ENCODE measurements at places on chromosomes 4 and X. TPM values are rescaled to one million over a fixed set of nuclear protein-coding genes. Genes with fewer than 3 reads are reported as not detected.

Gene IL2
- total RNA-seq: 1.4 TPM

Gene PRR32
- total RNA-seq: not detected

Gene UGT2B15
- total RNA-seq: not detected

DNA sequence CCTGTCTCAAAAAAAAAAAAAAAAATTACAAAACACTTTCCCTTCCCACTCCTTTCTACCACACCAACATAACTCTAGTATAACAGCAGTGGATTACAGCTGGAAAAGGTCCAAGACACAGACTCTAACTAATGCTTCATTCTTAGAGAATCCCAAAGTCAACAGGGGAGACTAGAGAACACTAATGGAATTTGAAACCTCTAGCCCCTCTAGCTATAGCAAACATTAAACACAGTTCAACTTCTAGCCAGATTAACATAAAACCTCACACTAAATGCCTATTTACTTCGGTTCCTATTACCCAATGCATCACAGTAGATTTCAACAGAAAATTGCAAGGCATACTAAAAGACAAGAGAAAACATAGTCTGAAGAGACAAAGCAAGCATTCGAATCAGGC, 10.5 kb upstream of the DHX15 start:
- no peak overlapping the region for H3K4me3 ChIP-seq
- no peak for DNase-seq
- H3K27ac ChIP-seq: no peak overlapping the region
- no peaks in the 10 kb centered on the region for H3K4me1 ChIP-seq
- peaks cover 5% of the 10 kb centered on the region for H3K36me3 ChIP-seq

DNA sequence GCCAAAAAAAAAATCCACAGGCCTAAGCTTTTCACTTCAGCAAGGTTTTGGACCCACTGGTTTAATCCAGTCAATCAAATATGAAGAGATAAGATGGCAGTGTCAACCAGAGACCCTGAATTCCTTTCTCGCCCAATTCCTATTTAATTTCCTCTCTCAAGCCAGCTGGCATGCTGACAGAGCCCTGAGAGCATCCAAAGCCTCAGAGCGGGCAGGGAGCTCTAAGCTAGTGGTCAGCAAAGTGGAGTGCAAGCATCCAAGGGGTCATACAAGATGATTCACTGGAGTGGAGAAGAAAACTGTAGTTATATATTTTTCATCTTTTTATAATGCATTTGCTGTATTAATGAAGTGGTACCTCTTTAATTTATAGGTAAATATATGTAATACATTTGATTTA, 37.8 kb upstream of the PRPS2 start:
- DNase-seq: no peak
- no peaks in the 10 kb centered on the region for H3K36me3 ChIP-seq
- H3K4me3 ChIP-seq: no peak overlapping the region
- peaks cover 2% of the 10 kb centered on the region for H3K4me1 ChIP-seq
